NCI-H1694 treated with DMSO at 0.1 percent for 48 hours (cell line): ENCODE measurements at places on chromosomes 3 and 15.

DNA sequence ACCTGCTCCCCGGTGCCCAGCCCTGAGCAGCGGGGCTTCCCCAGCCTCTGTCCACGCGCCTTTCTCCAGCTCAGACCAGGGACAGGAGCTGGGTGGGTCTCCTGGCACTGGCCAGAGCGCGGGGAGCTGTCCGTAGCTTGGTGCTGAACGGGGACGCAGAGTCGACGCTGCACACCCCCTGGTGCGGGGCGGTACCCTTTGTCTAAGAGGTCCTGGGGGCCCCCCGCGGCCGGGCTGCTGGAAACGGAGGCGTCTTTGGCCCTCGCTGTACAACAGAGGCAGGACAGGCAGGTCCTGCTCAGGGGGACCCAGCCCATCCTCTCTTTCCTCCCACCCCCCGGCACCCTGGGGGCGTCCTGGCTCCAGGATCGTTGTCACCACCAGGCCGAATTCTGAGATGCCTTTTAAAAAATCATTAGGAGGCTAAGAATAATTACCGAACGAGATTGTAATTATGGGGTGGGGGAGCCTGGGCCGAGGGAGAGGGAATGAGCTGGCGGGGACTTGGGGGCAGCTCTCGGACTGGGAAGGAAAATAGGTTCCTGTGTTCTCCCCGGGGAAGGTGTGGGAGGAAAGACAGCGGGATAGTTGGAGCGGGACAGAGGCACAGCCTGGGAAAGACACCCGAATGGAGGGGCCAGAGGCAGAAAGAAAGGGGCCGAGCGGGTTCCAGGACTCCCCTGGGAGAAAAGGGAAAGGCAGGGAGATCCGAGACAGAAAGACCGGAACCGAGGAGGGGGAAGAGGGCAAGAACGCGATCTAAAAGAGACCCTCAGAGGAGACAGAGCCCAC lies 4.1 kb upstream of the SKOR1 start:
- DNase-seq, result no peak

- DNase-seq, result no peak
These were observed 21.7 kb upstream of the LRTM1 start for GRCh38 chr3:54949491-54950044.

DNA sequence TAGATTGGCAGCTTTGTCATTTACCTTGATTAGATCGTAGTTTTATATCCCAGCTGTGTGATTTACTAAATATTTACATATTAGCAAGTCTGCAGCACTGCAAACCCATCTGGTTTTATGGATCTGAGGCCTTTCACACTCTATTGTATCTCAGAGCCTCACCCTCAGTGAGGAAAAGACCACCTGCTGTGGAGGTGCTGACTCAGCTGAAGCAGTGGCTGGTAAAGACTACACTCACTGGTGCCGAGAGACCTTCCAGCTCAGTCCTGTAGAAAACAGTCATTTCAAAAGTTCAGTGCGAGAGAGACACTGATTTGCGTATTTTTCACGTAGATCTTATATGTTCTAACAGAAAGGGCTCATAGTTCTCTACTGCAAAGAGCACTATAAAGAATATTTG lies 307.8 kb upstream of the TPM1 start:
- DNase-seq, result no peak

GRCh38 chr15:86919581-86919980 lies 839.9 kb downstream of the AGBL1 start:
- DNase-seq, result no peak

DNA sequence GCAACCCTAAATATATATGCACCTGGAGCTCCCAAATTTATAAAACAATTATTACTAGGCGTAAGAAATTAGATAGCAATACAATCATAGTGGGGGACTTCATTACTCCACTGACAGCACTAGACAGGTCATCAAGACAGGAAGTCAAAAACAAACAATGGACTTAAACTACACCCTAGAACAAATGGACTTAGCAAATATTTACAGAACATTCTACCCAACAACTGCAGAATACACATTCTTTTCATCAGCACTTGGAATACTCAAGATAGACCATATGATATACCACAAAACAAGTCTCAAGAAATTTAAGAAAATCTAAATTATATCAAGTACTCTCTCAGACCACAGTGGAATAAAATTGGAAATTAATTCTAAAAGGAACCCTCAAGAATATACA lies 201.5 kb downstream of the OSBPL10 start:
- DNase-seq, result no peak

- no peak for DNase-seq
These were observed 685.0 kb downstream of the PDCD6IP start for GRCh38 chr3:34483311-34483887.

DNA sequence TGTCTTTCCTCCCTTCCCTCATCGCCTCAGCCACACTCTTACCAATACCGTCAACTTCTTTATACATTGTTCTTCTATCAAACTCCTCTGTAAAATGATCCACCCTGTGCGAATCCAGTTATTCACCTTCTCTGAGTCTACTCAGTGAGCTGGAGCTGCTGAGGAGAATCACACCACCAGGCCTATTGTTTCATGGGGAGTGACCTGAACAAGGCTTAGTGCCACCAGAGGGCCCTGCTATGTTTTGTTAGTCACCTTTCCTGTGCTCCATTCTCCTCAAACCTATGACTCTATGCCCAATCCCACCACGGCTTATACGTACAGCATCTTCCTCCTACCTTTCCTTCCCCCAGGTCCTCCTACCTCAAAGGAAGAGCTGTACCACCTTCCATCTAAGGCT lies 50.4 kb upstream of the MED12L start:
- no peak for DNase-seq

GRCh38 chr15:89845305-89845893 lies 30.7 kb upstream of the ANPEP start:
- DNase-seq, result no peak

- DNase-seq, result no peak
These were observed 32.1 kb upstream of the PIAS1 start for GRCh38 chr15:68022061-68022460.
